Effector CD4-positive, alpha-beta T cell (primary cell): ENCODE measurements at places on chromosomes 7 and 10.

DNA sequence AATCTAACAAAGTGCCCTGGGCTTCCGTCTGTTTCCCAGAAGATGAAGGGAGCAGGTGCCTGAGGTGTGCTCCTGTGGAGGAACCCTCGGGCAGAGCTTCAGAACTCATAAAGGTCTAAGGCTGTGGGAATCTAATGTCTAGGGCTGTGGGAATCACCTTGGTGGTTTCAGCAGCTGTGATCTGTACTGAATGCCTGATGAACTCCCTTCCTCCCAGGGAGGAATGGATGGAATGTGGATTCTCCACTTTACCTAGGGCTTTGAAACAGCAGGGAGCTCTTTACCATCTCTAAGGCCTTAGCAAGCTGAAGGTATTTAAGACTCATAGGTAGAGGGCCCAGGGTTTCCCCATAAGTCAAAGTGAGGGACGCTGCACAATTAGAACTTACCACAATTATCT lies 36.0 kb upstream of the SEMA3E start:
- DNase-seq, result no peak

- no peak for DNase-seq
Observed at GRCh38 chr10:29861811-29862505, 197.4 kb downstream of the JCAD start.

DNA sequence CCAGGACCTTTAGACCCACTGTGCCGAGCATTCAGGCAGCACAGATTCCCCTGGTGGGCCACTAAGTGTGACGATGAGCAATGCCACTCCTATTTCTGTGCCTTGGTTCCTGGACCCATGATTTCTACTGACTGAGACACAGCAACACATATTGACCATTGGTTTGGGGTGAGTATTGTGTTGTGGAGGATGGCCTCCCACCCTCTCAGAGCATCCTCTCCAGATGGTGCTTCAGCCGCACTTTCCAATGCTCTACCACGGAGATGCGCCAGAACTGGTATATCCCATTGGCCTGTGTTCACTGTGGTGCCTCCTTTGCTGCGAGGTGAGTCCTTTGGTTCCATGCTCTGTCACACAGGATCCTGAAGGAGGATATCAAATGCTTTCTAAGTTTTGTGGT lies 10.1 kb upstream of the GDF10 start:
- no peak for DNase-seq

DNA sequence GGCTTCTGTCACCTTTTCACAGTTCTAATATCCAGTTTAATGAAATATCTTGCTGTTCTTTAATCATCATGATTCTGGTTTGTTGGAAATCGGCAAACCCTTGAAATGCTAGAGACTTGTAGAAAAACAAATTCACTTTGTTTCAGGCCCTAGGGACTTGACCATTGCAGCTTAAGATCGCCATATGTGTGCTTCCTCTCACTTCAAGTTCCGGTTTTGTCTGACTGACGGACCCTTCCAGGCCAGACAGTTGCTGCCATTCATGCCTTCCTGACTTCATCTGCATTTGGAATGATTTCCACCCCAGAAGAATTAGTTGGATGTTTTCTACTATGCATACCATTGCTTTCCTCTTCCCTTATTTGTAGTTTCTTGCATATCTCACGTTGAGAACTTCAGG lies 125.6 kb downstream of the CELF2 start:
- no peak for DNase-seq

- DNase-seq, result no peak
Observed at GRCh38 chr7:134922720-134923704, 63.3 kb upstream of the AGBL3 start.

DNA sequence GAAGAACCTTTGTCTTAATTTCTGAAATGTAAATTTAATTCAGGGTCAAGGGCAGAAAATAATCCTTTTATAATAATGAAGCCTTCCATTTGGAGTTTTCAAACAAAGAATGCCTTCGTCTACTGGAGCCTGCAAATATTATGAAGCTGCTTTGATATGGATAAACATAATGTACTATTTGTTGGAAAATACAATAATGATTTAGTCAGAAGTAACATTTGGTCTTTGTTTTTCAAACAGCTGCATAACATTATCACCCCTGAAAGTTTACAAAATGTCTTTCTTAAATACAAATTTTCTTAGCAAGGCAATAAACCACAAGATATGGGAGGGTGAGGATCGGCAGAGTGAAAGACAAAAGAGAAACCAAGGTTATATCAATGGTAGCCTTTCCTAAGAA lies 41.5 kb downstream of the TMEM26 start:
- DNase-seq, result no peak

GRCh38 chr7:64880322-64881297 lies 22.5 kb upstream of the ZNF273 start:
- DNase-seq, result no peak

DNA sequence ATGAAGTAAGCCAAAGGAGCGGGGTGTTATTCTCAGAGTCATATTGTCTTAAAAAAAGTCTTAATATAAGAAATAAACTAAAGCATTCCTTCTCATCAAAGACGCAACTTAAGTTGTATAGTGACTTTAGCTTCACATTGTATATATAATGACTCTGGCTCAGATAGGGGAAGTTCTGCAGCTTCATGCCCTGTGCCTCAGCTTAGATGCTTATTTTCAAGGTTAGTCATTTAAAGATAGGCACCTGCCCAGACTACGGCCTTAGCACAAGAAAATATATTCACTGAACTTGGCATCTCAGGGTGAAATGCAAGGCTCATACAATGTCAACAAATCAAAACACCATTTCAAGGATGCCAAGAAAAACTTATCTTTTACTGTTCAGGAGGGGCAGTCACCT lies 52.8 kb upstream of the DNAJB12 start:
- no peak for DNase-seq

GRCh38 chr7:47543714-47544113 lies 38.2 kb downstream of the TNS3 start:
- DNase-seq, result no peak

DNA sequence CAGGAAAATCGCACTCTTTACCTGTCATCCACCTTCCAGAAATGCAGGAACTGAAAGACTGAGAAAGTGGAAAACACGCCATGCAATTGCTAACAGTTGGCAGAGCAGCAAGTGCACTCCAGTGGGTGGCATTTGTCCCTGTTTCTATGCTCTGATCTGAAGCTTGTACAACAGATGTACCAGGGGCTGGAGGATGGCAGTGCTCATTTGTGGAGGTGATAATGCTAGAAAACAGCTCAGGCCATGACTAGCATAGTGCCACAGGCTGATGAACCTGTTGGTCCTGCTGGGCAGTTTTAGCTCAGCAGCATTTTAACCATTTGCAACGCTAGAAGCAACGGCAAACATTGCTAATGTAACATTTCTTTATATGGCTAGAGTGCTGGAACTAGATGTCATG lies 199.9 kb upstream of the NRP1 start:
- DNase-seq, result no peak

GRCh38 chr7:79452032-79452494 lies 1.4 kb downstream of the MAGI2 start:
- DNase-seq, result no peak

DNA sequence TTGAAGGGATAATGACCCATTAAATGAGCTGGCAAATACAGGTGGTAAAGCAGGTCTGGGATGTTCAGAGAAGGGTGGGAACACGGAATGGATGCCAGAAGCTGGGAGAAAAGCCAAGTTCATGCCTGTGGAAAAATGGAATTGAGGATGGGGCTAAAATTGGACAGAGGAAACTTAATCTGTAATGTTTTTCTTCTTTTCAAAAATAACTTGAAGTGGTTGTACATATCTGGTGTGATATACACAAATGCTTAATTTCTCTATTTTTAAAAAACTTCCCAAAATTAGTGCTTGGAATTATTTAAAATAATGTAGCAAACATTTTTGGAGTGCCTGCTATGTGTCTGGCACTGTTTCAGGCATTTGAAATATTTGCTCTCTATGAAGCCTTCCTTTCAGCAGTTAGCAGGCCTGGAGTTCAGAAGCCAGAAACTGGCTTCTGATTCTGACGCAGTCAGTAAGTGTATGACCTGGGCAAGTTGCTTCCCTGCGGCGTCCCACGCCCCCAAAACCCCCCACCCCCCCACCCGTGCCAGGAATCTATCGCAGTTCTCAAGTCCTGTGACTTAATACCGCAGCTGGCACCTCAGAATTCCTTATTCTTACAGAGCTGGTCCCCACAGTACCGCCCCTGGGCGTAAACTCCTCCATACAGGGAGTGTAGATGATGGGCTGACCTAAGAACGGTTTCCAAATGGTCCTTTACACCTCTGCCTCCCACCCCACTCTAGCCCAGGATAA lies 828 bp upstream of the MALSU1 start:
- DNase-seq, result no peak

- no peak for DNase-seq
Observed at GRCh38 chr7:74225400-74225799, 15.6 kb downstream of the LAT2 start.

GRCh38 chr7:135726276-135726788 lies 1.7 kb downstream of the SLC13A4 start:
- no peak for DNase-seq

DNA sequence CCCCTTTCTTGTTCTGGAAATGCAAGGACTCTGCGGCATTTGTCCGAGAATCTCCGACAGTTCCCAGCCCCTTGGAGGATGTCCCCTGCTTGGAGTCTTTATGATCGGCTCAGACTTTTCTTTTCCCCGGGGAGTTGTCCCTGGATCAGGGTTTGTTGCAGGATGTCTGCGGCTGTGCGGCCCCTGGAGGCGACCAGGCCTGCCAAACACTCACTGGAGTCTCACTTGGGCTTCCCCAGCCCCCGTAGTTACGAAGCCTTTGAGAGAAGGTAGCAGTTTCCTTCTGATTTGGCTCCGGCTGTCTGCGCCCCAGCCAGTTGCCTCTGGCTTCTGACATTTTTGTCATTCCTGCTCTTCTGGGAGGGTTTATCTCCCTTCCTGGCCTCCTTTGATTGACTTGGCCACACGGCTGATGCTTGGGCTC lies 16.1 kb downstream of the COL26A1 start:
- DNase-seq, result no peak

DNA sequence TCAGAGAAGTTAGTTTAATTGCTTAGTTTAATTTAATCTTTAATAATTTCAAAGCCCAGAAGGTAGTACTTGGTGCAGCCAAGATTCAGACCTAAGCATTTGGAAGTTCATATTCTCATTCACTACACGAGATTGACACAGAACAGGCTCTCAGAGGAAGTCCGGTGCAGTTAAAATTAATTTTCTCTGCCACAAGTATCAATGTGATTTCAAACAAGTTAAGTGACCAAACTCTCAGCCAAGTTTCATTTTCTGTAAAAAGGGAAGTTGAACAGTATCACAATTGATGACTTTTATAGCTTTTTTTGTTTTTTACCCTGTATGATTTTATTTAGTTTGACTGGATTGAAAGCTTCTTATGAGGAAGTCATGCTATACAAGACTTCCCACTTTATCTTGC lies 1494.9 kb upstream of the LRRTM3 start:
- no peak for DNase-seq

DNA sequence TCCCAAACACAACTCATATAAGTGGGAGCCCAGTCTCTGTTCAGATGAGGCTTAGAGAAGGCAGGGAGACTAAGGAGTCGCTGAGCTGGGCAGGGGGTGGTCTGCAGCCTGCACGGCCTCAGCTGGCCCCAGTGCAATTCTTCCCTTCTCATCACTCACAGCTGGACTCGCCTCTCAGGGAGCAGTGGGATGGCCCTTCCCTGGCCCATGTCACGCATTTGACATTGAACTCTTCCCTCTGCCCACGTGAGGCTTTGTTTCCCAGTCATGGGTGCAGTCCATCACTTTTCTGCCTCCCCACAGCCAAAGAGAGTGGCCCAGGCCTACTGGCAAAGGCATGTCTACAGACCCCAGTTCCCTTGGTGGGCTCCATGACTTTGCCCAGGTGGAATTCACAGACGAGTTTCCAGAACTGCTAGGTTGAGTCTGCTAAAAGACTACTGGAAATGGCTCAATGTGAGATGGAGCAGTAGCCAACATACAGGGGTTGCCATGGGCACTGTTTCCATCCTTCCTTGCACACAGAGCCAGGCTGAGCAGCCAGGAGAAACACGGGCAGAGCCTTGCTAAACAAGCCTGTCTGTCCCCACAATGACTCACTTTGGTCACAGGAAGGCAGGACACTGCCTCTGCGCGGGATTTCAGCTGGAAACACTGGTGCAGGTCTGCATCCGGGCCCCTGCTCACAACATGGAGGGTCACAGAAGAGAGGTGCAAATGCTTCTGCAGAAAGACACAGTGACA lies 90.1 kb downstream of the OAT start:
- DNase-seq, result no peak

DNA sequence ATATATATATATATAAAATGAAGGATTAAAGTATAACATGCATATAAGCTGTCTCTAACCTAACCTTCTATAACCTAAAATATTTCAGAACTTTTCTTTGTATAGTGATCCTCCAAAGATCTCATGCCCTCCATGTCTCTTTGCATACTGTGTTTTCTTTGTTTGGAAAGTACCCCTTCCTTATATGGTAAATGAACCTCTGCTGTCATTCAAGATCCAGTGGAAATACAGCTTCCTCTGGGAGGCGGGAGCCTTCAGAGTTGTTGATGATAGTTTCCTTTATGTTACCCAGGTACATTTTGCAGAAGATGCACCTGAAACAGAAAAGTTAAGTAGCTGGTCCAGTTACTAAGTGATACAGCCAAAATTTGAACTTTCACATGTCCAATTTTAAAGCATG lies 233.3 kb upstream of the FOXP2 start:
- DNase-seq, result no peak
